ENCODE measurements at places on chromosomes 13 and 19.

DNA sequence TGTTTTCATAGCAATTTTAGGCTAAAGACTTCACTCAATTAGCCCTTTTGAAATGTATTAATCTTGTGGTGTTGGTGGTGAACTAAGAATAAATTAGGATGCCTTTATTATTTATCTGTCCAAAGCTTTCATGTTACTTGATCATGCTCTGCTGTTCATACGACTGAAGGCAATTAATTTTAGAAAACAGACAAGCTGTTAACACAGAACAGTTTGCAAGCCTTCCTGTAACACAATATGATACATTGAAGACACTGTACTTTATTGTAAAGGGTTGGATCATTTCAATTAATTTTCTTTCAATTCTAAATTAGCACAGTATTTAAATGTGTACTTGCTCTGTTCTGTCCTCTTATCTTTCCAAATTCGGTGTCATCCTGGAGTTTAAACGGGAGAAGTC lies 794.3 kb upstream of the MIR17HG start:
- no peak for DNase-seq

- no peak for DNase-seq
Measured at GRCh38 chr19:10979951-10980381, 19.1 kb downstream of the SMARCA4 start.

- DNase-seq = no peak
Measured at GRCh38 chr19:56111601-56112312, 9.3 kb downstream of the ZNF787 start.

DNA sequence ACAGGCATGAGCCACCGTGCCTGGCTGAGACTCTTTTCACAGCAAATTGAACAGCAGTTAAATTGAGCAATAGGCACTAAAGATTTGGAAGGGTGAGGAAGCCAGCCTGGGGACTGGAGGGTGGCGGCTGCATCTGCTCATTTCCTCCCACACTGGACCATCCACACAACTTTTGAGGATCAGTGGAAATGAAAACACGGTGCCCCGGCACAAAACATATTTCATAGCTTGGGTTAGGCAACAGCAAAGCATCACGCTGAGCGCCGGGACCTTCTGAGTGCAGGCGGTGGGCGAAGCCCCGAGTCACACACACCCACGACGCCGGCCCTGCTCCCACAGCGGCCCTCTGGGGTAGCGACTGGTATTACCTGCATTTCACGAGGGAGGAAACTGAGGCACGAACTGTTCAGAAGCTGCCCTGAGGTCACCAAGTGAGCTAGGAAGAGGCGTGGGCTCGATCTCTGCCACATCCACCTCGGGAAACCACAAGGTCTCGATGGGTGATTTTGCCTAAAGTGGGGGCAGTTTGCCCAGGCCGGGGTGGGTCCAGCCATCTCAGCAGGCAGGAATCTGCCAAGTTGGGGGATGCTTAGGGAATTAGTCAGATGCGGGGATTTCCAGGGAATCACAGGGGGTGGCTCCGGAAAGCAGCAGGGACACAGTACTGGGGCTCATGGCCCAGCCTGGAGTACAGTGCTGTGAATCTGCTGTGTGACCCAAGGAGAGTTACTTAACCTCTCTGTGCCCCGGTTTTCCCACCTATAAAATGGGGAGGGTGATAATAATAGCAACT lies 3.5 kb upstream of the SBNO2 start:
- DNase-seq = no peak

- DNase-seq = no peak
Measured at GRCh38 chr19:10747271-10747670, 29.4 kb downstream of the DNM2 start.

- DNase-seq = no peak
Measured at GRCh38 chr19:48239582-48240141, 16.1 kb downstream of the CARD8 start.

DNA sequence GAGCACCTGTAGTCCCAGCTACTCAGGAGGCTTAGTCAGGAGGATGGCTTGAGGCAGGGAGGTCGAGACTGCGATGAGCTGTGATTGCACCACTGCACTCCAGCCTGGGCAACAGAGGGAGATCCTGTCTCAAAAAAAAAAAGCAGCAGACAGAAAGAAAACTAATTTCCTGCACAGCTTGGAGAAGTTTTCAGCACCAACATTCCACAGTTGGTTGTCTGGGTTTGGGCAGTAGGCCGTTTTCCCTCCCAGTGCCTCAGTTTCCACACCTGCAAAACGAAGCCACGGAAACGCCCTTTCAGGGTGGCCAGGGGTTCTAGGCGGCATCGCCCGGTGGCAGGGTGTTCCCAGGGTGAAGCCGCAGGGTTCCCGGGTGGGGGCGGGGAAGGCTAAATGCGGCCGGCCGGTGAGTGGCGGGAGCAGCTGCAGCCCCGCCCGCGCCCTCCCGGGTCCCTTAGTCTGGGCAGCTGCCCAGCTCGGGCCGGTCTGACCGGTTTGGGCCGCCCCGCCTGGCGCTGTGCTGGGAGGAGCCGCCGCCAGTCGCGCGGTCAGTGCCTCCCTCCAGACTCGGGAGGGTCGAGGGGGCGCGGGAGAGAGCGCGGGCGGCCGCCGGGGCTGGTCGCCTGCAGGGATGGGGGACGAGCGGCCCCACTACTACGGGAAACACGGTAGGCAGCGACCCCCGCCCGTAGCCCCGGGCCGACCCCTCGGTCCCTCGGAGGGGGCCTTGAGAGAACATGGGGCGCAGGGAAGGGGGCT lies at the start of gene SLC44A2:
SLC44A2 (plus strand) TSS at position 551 of the 759 bp plus-strand sequence; CDS start at position 632, 81 bp downstream.
- DNase-seq = no peak

DNA sequence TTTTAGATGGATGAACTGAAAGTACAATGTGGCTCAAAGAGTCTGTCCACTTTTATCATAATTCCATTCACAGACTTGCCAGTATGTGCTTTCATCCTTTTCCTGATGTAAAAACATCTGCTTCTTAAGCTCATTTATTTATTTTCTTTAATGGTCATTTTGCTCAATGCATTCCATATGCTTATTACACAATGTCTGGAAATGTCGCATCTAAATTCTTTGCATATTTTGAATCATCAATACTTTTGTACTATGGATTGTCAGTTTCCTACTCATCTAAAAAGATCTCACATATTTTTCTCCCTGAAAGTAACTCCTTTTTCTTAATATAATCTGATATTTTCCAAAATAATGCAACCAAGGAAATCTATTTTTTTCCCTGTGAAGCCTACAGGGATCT lies 1315.8 kb downstream of the EFNB2 start:
- DNase-seq = no peak

- no peak for DNase-seq
Measured at GRCh38 chr13:97246596-97247158, 24.5 kb downstream of the MBNL2 start.

DNA sequence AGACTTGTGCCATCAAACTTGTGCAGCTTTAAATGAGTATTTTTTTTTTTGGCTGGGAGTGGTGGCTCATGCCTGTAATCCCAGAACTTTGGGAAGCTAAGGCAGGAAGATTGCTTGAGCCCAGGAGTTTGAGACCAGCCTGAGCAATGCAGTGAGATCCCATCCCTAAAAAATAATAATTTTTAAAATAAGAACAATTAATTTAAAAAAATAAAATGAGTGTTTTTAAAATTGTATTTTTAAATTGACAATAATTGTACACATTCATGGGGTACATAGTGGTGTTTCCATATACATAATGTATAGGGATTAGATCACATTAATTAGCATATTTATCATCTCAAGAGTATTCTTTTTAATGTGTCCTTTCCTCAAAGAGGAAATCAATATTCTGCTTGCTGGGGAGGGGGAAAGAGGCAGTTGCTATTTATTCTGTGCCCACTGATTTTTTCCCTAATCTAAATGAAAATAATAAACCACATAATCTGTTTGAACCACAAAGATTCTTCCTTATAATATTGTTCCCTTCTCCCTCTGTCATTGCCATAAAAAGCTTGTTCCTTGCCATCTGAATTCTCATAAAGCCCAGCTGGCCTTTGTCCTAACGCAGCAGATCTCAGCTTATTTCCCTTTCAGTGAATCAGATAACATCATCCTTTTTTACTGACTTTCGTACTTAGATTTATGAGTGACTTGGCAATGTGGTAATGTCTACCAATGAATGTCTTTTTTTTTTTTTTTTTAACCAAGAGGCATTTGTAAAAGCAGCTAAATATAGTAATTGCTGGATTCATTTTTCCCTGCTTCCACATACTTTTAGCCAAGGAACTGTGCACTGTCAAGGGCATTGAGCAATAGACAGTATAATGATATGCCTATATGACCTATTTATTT lies 81.8 kb upstream of the RUBCNL start:
- DNase-seq = no peak

GRCh38 chr19:47497821-47498520 lies 14.0 kb upstream of the KPTN start:
- no peak for DNase-seq

DNA sequence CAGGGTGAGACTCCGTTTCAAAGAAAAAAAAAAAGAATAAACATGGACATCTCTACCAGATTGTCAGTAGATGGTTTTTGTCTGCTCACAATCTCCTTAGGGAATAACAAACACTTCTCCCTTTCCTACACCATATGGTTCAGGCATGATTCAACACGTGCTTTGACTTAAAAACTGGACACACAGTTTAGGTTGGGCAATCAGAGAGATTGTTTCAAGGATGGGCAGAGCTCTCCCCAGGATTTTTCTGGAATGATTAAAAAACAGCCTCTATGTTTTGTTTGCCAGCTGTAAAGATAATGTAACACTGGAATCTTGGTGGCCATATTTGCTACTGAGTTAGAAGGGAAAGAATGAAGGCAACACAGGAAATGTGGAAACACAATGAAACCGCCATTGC lies 150.1 kb upstream of the TSC22D1 start:
- DNase-seq = no peak

- DNase-seq = no peak
Measured at GRCh38 chr13:109160887-109161669, 531.7 kb downstream of the MYO16 start.

- no peak for DNase-seq
Measured at GRCh38 chr19:47377801-47378200, 28.7 kb downstream of the DHX34 start.

- DNase-seq = no peak
Measured at GRCh38 chr19:45798995-45799517, 6.4 kb upstream of the DMWD start.

- no peak for DNase-seq
Measured at GRCh38 chr13:88248393-88248792, 577.2 kb downstream of the SLITRK5 start.

- no peak for DNase-seq
Measured at GRCh38 chr13:111259058-111259457, 61.4 kb upstream of the TEX29 start.

DNA sequence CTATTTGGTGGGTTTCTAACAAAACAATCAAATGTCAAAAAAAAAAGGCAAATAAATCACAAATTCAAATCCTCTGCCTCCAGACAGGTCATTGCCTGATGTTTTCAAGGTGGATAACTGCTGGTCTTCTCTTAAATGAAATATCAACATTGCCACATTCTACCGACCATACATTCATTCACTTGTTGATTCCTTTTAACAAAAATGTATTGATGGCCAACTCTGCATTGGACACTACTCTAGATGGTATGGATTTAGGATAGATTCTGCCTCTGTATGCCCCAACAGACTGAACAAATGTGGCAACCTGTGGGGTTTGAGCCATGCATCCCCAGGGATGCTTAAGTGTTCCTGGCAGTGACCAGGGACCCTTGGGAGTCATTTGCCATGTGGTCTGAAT lies 87.6 kb upstream of the STK24 start:
- DNase-seq = no peak

DNA sequence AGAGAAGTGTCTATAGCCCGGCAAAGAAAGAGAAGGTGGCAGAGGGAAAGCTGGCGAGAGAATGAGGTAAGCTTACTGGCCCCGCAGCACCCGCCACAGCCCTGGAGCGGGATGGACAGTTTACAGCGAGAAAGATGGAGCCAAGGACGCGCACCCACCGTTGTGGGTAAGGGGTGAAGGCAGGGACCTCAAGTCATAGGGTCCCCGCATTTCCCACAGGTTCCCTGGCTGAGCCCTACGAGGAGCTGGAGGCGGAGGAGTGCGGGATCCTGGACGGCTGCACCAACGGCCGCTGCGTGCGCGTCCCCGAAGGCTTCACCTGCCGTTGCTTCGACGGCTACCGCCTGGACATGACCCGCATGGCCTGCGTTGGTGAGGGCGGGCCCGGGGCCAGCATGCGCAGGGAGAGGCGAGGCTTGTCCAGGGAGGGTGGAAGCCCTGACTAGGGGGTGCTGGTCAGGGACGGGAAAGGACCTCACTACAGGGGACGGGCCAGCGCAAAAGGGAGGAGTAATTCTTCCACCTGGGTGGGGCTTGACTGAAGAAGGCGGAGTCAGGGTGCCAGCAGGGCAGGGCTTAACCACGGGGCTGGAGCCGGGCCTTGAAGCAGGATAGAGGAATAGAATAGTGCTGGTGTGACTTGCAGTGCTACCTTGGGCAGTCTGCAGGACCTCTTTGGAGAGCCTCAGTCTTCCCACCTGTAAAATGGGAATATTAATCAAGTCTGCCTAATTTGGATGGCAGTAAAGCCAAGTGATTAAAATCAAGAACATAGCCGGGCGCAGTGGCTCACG lies 26.5 kb downstream of the LTBP4 start:
- no peak for DNase-seq

DNA sequence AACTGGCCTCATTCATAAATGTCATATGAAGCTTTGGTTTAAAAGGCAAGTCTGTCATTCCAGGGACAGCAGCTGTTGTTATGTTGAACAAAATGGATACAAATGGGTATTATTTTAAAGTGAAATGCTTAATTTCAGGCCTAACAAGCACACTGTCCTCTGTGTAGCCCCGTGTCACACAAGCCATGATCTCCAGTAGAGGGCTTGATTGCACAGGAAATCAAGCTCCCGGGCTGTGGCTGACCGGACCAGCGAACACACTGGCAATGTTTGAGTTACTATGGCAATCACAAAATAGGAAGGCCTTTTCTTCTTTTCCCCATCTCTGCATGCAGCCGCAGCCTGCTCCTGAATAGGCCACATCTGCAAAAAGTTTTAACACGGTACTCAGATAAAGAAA lies 64.0 kb upstream of the GSX1 start:
- DNase-seq = no peak

DNA sequence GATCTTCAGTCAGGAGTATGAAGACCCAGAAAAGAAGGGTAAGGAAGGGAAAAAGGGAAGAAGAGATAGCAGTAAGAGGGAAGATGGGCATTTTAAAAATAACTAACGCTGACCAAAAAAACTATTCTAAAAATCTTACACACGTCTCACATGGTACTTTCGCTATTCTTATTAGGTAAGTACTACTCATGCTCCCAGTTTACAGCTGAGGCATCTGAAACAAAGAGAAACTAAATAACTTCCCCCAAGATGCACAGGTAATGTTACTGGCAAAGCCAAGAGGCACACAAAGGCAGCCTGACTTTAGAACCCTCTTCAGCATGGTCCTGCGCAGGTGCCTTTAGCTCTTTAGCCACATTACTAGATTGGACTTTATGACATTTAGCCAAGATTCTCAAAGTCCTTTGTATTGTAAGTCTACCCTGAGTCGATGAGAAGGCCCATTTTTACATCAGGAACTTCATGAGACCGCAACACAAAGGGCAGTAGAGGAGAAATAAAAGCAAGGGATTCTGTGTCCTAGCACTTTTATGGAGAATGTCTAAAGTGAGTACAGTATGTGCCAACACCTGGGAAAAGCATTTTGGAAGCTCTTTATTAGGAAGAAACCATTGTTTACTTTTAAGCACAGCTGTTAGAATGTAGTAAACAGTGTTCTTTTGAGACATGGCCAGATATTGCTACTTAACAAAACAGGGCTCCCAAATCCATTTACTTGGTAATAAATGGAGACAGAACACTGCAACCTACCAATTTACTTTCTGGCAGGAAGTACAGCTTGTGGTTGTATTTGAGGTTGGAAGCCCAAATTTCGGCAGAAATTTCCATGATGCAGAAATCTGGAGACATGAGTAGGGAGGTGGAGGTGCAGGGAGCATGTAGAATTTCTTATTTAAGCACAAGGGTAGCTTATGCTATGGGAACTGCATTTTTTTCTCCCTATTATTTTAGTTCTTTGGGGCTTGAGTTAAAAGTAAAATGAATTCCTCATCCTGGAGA lies 250.7 kb downstream of the KCTD12 start:
- DNase-seq = no peak

Measured in activated CD8-positive, alpha-beta memory T cell treated with anti-CD3 and anti-CD28 coated beads for 48 hours (primary cell).